ENCODE measurements at places on chromosomes 4 and X.

- no peak for DNase-seq
These were observed 21.1 kb upstream of the GPR34 start for GRCh38 chrX:41667631-41668030.

DNA sequence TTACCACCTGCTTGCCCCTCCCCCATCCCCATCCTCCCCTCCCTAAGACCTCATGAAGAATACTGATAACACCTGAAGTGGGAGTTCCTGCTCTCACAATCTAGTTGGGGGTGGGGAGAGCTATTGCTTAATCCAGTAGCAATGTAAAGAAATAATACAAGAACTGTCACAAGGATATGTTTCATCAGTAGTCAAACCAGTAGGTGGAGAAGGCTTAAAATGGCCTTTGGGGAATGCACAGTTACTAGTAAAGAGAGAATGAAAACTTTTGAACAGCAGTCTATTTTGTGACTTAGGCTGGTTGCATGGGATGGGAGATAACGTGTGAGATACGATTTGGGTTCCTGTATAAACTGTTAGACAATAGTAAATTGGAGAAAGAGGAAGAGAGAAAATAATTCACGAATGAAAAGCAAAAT is 6.0 kb downstream of the GALNT7 start:
- DNase-seq: no peak

DNA sequence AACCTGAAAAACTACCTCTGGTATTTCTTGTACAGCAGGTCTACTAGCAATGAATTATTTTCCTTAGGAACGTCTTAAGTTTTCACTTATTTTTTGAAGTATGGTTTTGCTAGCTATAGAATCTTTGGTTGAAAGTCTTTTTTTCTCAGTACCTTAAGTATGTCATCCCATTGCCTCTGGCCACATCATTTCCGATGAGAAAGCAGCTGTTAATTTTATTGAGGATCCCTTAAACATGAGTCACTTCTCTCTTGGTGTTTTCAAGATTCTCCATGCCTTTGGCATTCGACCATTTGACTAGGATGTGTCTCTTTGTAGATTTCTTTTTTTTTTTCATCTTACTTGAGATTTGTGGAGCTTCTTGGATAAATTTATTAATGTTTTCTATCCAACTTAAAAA is 803.8 kb upstream of the AMOT start:
- DNase-seq: peak; percentile 66

DNA sequence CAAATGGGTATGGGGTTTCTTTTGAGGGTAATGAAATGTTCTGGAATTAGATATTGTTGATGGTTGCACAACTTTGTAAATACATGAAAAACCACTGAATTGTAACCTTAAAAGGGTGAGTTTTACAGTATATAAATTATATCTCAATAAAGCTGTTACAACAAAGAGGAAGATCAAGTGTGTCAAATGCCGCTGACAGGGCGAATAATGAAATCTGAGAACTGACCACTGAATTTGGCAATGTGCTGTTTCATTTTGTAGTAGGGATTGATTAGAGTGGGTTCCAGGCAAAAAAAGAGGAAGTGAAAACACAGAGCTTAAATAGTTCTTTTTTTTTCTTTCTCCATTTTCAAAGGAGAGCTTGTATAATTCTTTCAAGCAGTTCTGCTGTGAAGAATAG is 161.1 kb upstream of the NAP1L5 start:
- no peak for DNase-seq

- DNase-seq: peak; percentile 64
These were observed 15.3 kb downstream of the CTAG1B start for GRCh38 chrX:154603438-154604430.

DNA sequence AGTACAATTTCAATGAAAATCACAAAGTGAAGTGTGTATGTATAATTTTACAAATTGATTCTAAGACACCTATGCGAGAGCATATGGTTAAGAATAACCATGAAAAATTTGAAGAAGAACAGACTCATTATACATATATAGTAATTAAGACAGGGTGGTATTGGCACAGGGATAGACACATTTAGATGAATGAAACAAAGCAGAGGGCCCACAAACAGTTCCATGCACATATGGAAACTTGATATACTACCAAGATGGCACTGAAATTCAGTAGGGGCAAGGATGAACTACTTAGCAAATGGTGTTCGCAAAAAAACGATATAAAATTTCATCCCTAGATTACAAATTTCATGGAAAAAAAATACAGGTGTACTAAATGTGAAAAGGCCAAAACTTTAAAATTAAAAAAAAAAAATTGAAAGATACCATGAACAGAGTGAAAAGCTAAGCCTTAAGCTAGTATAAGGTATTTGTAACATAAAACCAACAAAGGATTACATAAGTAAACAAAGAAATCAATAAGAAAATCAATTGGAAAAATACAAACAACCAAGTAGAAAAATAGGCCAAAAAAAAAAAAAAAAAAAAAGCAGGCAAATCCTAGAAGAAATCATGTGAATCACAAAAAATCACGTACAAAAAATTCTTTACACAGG is 85.4 kb downstream of the RASL11B start:
- no peak for DNase-seq

DNA sequence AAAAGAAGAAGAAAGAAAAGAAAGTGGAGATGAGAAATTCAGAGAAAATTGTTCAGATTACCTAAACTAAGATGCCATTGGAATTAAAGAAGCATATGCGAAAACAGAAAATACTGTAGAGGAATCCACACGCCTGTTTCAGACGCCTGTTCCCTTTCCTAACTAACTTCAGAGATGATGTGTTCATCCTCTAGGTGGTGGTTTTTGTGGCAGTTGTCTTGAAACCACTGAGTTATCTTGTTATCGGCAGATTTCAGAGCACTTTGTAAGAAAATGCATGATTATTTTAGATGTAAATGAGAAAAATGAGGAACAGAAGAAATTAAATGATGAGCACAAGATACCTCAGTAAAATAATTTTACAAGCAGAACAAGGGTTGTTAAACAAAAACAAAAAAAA is 48.3 kb downstream of the FUNDC1 start:
- DNase-seq: no peak

DNA sequence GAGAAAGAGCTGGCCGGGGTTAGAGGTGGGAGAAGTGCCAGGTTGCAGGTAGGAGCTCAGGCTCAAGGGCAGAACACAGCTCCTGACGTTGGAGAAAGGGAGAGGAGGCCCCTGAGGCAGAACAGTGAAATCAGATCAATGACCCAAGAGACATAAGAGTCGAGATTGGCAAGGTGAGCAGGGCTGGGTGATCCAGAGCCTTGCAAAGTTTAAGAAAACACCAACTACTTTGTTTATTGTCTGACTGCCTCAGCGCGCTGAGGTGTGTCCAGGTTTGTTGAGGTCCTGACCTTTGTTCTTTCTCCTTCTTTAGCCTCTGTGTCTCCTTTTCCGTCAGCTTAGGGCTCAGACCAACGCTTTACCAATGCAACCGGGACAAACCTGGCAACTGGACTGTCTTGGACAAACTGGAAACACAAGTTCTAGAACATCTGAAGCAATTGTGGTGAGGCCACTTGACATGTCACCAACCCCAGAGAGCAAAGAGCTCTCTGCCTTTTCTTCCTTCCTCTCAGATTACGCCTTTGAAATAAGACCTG is 28.3 kb downstream of the CHRNA9 start:
- no peak for DNase-seq

GRCh38 chr4:13492747-13493146 is 8.6 kb upstream of the RAB28 start:
- DNase-seq: no peak

GRCh38 chr4:169098532-169098931 is 88.5 kb upstream of the CBR4 start:
- DNase-seq: no peak

- no peak for DNase-seq
These were observed 143.3 kb downstream of the GPAT3 start for GRCh38 chr4:83679254-83679653.

- peak; percentile 51 for DNase-seq
These were observed 5.2 kb downstream of the YIPF6 start for GRCh38 chrX:68503836-68504636.

DNA sequence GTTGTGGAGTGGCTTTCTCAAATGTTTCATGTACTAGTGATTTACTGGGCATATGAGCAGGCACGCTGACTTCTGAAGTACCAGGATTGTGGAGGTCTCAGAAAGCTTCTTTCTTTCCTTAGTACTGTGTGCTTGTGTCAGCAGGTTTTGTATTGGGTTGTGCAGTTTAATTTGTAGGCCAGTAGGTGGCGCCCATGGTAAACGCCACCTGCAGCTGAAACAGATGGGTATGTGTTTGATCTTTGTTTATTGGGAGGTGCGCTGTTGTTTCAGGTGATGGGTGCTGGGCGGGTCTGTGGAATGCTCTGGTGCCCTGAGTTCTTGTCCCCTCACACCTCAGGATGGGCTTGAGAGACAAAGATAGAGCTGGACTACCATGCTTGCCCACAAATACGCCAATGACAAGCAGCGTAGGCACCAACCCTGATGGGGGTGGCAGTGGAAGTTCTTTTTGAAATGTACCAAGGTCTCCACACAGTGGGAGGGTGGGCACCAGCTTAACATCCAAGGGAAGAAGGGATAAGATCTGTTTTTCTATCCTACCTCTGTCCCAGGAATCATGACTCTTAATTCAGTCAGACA is 141.5 kb downstream of the RPS6KA6 start:
- DNase-seq: peak; percentile 21

DNA sequence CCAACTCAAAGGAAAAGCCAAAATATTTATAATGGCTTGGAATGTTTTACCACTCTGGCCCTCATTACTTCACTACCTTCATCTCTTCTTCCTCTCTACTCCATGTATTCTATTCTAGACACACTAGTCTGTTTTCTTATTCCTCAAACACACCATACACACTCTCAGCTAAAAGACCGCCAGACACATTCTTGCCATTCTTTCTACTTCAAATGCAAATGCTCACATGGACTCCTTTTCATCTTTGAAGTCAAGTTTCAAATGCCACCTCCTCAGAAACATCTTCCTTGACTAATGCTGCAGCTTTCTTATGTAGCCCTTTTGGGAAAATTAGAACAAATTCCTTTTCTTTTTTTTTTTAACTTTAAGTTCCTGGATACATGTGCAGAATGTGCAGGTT is 412.9 kb upstream of the FMR1 start:
- no peak for DNase-seq

DNA sequence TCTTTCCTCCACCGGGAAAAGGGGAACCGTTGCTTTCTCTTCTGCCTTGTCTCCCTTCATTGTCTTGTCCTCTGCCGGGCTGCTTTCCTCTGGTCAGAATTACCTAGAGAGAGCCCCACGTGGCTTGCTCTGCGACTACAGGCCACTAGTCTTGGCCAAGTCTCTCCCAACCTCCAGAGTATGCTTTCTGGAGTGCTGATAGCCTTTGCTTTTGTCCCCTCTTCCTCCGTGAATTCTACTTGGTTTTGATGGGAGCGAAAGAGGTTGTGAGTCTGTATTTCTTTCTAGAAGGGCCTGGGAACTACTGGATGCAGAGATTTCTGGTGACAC is 5.3 kb upstream of the POU4F2 start:
- DNase-seq: no peak

- DNase-seq: no peak
These were observed 94.2 kb downstream of the UBE2K start for GRCh38 chr4:39792128-39792527.

GRCh38 chrX:75114638-75115037 is 41.4 kb downstream of the ABCB7 start:
- DNase-seq: no peak

- no peak for DNase-seq
These were observed 20.1 kb upstream of the NEUROG2 start for GRCh38 chr4:112536123-112536522.

- DNase-seq: peak; percentile 28
These were observed 17.3 kb downstream of the TBC1D14 start for GRCh38 chr4:6926681-6927478.

- DNase-seq: no peak
These were observed 635 bp upstream of the PHF8 start for GRCh38 chrX:54044877-54045338.

- peak; percentile 70 for DNase-seq
These were observed 331.8 kb upstream of the TENM3 start for GRCh38 chr4:181911420-181911819.

- DNase-seq: peak; percentile 19
These were observed 863 bp upstream of the RAB33A start for GRCh38 chrX:130170752-130171445.

DNA sequence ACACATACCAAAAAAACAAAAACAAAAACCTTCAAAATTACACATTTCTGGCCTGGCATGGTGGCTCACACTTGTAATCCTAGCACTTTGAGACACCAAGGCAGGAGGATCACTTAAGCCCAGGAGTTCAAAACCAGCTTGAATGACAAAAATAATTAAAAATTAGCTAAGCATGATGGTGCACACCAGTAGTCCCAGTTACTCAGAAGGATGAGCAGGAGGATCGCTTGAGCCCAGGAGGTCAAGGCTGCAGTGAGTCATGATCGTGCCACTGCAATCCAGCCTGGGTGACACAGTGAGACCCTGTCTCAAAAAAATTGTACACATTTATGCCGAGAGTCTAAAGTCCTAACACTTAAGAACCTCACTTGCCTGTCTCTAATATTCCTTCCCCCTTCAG is 18.3 kb downstream of the SLC39A8 start:
- DNase-seq: no peak

DNA sequence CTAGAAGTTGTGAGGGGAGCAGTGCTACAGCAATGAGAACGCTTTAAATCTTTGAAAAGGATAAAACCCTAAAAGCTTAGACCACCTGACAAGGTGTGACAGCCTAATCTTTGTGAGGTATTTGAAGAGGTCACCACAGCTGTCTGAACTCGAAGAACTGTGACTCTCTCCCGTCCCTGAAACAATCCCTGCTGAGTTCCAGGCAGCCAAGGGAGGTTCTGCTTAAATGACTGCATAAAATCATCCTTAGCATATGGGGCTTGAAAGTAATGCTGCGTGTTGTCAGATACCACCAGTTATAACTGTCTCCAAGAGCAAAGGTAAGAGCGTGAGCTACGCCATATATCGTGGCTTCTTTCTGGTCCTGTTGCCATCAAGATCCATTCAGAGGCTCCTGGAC is 696.3 kb downstream of the PCDH7 start:
- no peak for DNase-seq

GRCh38 chr4:184826691-184827270 is 1.0 kb upstream of the ACSL1 start:
- DNase-seq: no peak

DNA sequence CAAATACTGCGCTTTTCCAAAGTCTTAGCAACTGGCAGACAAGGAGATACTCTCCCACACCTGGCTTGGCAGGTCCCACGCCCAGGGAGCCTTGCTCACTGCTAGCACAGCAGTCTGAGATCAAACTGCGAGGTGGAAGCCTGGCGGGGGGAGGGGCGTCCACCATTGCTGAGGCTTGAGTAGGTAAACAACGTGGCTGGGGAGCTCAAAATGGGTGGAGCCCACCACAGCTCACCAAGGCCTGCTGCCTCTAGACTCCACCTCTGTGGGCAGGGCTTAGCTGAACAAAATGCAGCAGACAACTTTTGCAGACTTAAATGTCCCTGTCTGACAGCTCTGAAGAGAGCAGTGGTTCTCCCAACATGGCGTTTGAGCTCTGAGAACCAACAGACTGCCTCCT is 23.0 kb upstream of the NFKB1 start:
- DNase-seq: no peak

GRCh38 chrX:94721386-94721785 is 1047.4 kb downstream of the FAM133A start:
- DNase-seq: no peak

DNA sequence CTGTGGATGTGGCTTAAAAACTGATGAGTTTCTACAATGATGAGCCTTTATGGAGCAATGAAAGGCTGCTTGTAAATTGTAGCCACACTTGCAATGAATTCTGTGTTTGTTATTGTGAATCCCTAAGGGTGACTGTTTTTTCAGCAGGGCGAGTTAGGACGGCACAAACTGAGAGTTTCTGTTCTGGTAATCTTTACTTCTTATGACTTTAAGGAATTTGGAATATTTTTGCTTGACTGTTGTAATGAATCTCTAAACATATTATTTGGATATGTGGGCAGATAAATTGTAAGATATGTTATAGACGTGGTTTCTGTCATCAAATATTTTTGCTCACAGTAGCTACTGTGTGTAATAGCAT is 22.2 kb downstream of the RBPJ start:
- DNase-seq: peak; percentile 52
